IPS DF 19.7 (cell line): ENCODE measurements at places on chromosomes 7 and 10.

- DNase-seq = no peak
These were observed 39.4 kb downstream of the CHST15 start for GRCh38 chr10:124053971-124054370.

DNA sequence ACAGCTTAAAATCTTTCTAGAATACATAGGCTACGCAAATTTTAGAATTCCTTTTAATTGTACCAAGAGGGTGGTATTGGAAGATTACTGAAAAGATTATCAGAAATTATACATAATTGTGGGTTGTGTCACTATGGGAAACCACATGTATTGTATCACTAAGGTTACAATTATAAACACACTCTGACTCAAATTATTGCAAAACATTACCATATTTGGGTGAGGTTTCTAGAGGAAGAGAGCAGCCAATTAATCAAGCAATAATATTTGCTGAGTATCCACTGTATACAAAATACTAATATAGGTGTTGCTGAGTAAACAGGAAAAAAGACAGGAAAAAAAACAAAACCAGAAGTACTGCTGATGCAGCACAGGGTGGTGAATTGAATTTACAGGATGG lies 3.1 kb upstream of the CAPZA2 start:
- DNase-seq = no peak

- no peak for DNase-seq
These were observed 249.8 kb upstream of the PPP2R2D start for GRCh38 chr10:131650771-131651673.

- no peak for DNase-seq
These were observed 8.8 kb downstream of the INPP5F start for GRCh38 chr10:119734396-119735332.

DNA sequence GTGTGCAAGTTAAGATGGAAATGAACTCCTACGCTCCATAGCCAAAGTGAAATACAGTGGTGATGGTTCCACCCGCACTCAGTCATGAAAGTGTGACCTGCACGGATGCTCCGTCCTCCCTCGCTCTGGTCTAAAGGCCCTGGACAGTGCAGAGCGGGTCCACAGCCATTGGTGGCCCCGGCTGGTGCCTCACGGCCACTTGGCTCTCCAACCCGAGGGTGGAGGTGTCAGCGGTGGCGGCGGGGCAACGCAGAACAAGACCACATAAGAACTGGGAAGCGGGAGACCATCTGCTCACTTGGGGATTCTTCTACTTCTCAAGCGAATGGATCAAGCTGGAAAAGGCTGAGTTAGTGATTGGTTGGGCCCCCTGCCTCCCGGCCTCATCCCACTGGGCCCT lies 60.7 kb downstream of the NKX6-2 start:
- no peak for DNase-seq

- no peak for DNase-seq
These were observed 9.1 kb upstream of the MCM10 start for GRCh38 chr10:13152296-13152695.

DNA sequence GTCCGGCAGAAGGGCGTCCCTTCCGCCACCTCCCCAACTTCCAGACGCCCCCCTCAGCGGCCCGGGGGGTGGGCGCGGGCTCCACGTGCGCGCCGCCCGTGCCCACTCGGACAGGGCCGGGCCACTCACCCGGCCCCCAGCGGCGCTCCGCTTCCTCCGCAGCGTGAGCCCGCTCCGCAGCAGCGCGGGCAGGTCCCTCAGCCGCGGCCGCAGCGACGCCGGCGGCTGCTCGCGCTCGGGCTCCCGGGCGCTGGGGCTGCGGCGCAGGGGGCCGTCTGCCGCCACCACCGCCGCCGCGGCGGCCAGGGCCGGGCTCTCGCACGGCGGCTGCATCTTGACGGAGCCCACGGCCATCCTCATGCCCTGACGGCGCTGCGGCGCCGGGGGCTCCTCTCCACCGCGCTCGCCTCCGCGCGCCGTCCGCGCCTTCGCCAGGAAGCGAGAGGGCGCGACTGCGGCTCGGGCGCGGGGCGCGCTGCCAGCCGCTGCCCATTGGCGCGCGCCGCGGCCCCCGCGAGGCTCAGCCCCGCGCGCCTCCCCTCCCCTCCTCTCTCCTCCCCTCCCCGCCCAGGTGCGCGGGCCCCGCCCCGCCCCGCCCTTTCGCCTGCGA lies at the start of gene RAPGEF5:
Gene RAPGEF5, minus strand, starts transcription at position 454 of the 610 bp plus-strand sequence. Its CDS starts 94 bp downstream, at position 360.
- no peak for DNase-seq

DNA sequence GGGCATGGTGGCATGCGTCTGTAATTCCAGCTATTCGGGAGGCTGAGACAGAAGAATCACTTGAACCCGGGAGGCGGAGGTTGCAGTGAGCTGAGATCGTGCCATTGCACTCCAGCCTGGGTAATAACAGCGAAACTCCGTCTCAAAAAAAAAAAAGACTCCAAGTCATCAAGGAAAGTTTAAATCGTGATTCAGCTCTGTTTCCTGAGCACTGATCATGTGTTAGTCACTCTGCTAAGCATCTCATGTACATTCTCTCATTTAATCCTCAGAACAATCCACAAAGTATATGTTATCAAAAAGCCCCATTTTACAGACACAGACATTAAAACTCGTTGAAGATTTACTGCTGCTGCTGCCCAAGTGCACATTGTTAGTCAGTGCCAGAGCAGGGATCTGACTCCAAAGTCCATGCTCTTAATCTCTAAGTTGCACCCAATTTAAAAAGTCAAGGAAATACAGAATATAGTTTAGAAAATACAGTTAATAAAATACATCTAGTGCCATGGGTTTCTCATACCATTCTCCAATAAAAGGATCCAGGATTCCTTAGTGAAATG lies 6.2 kb downstream of the PIK3AP1 start:
- no peak for DNase-seq

- DNase-seq = no peak
These were observed 224.6 kb upstream of the PPP2R2D start for GRCh38 chr10:131676046-131676799.

- DNase-seq = no peak
These were observed 6.7 kb upstream of the CREB5 start for GRCh38 chr7:28405662-28406061.

- no peak for DNase-seq
These were observed at the start of gene VWA2 for GRCh38 chr10:114239117-114239993. VWA2 (plus strand) TSS chr10:114239254; CDS start chr10:114248714, 9,460 bp downstream.

DNA sequence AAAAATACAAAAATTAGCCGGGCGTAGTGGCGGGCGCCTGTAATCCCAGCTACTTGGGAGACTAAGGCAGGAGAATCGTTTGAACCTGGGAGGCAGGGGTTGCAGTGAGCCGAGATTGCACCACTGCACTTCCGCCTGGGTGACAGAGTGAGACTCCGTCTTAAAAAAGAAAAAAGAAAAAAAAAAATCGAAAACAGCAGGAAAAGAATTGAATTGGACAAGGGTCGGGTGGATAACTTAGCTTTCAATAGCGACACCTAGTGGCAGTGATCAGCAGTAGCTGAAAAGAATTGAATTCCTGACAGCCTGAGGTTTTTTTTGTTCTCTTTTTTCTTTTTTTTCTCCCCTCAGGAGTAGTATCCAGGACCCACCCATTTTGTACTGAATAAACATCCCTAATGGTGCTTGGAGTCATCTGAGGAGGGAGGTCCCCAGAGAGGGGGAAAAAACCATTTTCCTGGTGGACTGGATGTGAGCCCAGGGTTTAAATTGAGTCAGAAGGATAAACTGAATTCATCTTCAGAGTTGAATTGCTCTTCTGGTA lies 55.1 kb downstream of the CYCS start:
- DNase-seq = peak; percentile 47

- DNase-seq = no peak
These were observed 128.8 kb downstream of the GATA3 start for GRCh38 chr10:8183241-8183704.

- no peak for DNase-seq
These were observed 68.8 kb downstream of the OSBPL3 start for GRCh38 chr7:24911213-24911603.

DNA sequence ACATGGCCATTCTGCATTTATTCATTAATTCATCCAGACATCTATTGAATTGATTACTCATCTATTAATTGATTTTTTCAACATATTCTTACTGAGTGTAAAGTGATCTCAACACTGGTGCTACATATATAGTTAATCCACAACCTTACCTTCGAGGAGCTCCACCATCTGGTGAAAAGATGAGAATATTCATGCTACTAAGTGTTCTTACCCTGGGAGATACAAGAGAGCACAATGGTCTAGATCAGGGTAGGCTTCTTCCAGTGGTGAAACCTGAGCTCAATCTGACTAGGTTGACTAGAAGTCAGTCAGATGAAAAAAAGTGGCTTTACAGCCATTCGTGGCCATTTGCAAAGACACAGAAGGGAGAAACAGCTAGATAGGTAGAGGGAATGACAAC lies 507.4 kb downstream of the ANKRD7 start:
- DNase-seq = peak; percentile 30

GRCh38 chr10:120578134-120578533 lies 121.1 kb downstream of the PLPP4 start:
- DNase-seq = no peak

DNA sequence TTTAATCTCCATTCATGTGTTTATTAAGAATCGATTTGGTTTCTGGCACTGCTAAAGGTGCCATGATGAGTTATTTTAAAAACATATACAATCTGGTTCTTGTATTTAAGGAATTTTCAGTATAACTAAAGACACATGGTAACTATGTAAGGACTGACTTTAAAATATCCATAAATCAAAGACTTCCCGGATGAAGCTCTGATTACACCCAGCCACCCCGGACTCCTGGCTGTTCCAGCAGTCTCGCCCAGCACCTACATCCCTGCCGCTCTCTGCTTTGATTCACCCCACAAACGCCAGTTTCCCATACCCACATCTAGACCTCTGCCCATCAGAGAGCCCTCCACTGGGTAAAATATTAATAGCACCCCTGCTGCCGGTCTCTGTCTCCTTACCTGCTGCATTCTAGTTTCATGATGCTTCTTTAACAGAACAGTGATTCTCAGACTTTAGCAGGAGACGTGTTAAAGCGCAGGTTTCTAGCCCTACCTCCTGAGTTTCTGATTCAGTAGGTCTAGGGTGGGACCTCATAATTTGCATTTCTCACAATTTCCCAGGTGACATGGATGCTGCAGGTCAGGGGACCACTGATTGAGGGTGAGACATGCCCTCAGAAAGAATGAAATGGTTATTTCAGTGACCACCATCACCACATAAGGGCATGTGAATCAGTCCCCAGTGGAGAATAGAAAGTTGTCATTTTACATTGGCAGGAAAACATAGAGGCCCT lies 185.7 kb downstream of the KIAA1217 start:
- DNase-seq = no peak

DNA sequence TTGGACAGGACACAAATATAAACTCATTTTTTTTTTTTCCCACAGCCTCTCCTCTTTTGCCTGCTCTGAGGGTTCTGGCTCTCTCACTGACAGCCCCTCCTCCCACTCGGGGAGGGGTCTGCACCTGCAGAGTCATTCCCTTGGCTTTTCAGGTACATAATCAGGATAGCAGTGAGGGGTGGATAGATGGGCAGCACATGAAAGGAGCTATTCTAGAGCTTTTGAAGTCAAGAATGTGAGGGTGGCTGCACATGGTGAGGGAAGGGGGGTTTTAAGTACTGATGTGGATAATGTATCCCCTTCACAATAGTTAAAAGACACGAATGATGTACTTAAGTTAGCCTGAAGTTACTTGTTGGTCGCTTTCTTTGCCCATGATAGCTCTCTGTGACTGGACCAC lies 76.2 kb downstream of the CFAP58 start:
- peak; percentile 28 for DNase-seq

GRCh38 chr7:144587701-144588100 lies 184.2 kb upstream of the NOBOX start:
- no peak for DNase-seq
